ENCODE measurements at places on chromosomes 12 and 14. TPM values are rescaled to one million over a fixed set of nuclear protein-coding genes. Genes with fewer than 3 reads are reported as not detected.

The B3GNT4 gene
- total RNA-seq: 0.22 TPM

The SLC15A4 gene
- total RNA-seq: 56.0 TPM

The KLHDC1 gene
- 1.6 TPM for total RNA-seq

The FKBP11 gene
- 44.4 TPM for total RNA-seq

The KCNH5 gene
- not detected for total RNA-seq

The RAB2B gene
- total RNA-seq: 23.9 TPM

The LETMD1 gene
- total RNA-seq: 28.6 TPM

The MYO1H gene
- not detected for total RNA-seq

The PRB3 gene
- not detected for total RNA-seq

The ACOT6 gene
- total RNA-seq: not detected

The CYP46A1 gene
- not detected for total RNA-seq

The ARG2 gene
- total RNA-seq: 9.2 TPM

The TAS2R10 gene
- total RNA-seq: 0.44 TPM

The DDN gene
- not detected for total RNA-seq

The SOAT2 gene
- not detected for total RNA-seq

The RBM25 gene
- 37.4 TPM for total RNA-seq

The RNASE3 gene
- total RNA-seq: not detected

The LRRC10 gene
- not detected for total RNA-seq

The RAPGEF3 gene
- 2.0 TPM for total RNA-seq

The PTPRO gene
- total RNA-seq: 0.72 TPM

The SMCO2 gene
- total RNA-seq: 0.22 TPM

The ADSS1 gene
- total RNA-seq: 0.43 TPM

The FLVCR2 gene
- total RNA-seq: 1.1 TPM

The PLXNC1 gene
- total RNA-seq: 12.3 TPM

The FAIM2 gene
- 6.6 TPM for total RNA-seq

The KLRG1 gene
- total RNA-seq: 0.29 TPM

The KRT75 gene
- not detected for total RNA-seq

The SLC7A7 gene
- 26.5 TPM for total RNA-seq
